ENCODE measurements at places on chromosomes 16 and 17.

- DNase-seq = peak; percentile 73
Measured at GRCh38 chr17:46942441-46943217, 19.7 kb downstream of the GOSR2 start.

DNA sequence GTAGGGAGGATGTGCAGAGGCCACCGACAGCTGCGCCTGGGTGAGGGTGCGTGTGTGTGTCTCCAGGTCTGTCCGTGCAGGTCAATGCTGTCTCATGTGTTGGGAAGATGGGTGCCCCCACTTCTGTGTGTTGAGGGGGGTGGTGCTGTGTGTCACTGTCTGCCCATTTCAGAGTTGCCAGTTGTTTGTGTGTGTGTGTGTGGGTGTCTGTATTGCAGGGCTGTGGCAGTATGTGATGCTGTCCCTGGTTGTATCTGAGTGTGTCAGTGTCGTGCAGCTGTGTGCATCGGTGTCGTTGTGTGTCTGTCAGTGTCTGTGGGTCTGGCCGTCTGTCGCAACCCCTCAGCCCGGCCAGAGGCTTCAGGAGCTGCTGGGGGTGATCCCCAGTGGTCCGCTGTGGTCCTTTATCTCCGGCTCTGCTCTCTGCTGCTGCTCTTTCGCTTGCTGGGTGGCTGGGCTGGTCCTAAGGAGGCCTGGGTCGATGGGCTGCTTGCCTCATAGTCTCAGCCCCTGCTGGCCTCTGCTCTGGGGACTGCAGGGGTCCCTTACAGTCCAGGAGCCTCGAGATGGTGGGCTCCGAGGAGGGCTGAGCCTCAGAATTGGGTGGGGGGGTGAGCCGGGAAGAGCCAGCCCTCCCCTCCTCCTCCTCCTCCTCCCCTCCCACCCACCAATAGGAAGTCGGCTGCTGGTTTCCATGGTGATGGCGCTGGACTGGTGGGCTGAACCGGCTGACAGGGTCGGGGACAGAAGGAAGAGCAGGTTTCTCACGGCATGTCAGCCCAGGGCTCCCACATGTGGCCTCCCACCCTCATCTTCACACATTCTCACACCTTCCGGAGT, at the start of gene TSPOAP1:
Gene TSPOAP1 (minus strand): TSS at position 601 of the 840 bp plus-strand sequence. CDS start 875 bp downstream, outside the sequence.
- no peak for DNase-seq

GRCh38 chr16:55017321-55017720, 86.7 kb downstream of the IRX5 start:
- no peak for DNase-seq

GRCh38 chr16:65619606-65620005, 497.7 kb upstream of the CDH11 start:
- no peak for DNase-seq

GRCh38 chr16:65142276-65142675, 20.4 kb upstream of the CDH11 start:
- DNase-seq = peak; percentile 3

- DNase-seq = no peak
Measured at GRCh38 chr17:76138234-76138895, 2.7 kb downstream of the FOXJ1 start.

- no peak for DNase-seq
Measured at GRCh38 chr16:54200161-54200534, 86.4 kb downstream of the IRX3 start.

DNA sequence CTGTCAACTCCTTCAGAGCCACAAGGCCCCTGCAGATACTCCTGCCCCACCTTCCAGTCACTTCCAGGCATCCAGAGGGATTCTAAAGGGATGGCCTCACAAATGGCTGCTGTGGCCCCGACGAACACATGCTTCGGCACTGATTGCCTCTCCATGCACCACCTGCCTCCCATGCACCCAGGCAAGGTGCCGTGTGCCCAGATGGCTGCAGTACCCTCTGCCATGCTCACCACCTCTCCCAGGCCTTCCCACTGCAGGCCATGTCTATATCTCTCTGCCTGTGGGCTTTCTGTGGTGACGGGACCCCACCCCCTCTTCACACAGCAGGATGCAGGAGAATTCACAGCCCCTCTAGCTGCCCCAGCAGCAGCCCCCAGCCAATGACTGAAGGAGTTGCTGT, 27.9 kb upstream of the LYRM9 start:
- no peak for DNase-seq

DNA sequence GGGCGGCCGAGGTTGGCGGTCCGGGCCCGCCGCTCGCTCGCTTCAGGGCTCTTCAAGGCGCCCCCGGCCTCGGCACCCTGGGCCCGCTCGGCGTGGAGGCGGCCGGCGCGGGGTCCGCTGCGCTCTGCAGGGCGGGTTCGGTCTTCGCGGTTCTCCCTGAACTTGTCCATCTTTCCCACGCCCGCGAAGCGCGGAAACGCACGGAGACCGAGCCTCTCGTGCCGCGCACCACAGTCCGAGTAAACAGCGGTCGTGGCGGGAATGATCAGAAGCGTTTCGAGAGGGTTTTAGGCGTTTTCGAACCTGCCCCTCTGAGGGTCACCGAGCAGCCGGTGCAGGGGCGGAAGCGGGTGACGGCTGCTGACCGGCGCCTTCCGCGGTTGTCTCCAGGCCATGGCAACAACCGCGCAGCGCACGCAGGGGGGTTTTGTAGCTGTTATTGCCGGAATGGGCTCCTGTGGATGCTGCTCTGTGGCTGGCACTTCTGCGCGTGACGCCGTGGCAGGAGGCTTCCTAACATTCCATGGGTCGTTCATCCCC, 414 bp downstream of the NARF start:
- peak; percentile 54 for DNase-seq

DNA sequence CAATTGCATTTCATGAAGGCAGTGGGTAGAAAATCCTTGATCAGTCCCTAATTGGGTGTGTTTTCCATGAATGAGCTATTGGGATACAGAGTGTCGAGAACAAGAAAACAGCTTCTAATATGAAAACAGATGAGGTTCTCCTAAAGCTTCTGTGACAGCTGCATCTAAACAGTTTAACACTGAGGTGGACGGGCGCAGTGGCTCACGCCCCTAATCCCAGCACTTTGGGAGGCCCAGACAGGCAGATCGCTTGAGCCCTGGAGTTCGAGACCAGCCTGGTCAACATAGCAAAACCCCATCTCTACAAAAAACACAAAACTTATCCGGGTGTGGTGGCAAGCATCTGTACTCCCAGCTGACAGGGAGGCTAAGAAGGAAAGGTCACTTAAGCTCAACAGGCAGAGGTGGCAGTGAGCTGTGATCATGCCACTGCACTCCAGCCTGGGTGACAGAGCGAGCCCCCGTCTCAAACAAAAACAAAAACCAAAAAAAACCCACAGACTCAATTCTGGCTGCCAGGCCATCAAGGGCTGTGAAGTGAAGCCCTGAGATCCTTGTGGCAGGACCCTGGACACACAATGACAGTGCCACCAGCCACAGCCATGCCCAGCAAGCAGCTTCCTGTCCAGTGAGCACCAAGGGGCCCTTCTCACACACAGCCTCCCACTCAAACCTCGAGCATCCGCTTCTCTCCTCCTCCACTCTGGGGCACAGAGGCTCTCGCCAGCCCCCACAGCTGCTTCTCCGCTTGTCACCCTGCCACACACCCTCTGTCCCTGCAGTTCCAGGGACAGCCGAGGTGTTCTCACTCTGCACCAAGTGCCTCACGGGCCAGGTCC, 44.0 kb downstream of the ANKRD11 start:
- no peak for DNase-seq

DNA sequence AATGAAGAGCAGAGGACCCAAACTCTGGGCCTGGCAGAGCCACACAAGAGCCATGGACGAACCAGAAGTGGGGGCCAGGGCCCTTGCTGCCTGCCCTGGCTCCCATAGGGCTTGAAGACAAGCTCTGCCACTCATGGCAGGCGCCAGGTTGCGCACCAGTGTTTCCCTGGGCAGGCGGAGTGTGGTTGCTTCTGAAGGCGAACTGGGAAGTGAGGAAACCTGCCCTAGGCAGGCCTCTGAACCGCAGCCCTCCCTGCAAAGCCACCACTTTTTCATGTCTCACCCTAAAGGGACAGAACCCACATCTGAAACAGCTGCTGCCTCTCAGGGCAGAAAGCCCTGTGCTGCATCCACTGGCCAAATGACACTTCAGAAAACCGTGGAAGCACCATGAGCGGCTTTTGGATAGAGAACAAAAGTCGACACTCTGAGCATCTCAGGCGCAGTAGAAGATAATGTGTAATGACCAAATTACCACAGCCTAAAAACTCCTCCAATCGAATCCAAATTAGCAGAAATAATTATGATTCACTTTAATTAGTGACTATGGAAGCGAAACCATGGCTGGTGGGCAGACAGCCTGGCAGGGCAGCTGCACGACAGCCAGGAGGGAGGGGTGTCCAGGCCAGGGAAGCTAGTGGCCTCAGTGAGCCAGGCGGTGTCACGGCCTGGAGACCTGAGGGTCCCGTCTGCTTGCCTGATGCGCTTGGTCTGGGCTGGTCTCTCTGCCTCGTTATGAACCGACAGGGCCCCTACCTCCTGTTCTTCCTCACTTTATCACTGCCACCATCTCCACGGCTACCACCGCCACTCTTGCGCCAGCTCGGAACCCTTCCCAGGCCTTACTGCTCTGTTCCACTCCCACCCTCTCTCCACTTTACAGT, 59.1 kb downstream of the PRMT7 start:
- no peak for DNase-seq

DNA sequence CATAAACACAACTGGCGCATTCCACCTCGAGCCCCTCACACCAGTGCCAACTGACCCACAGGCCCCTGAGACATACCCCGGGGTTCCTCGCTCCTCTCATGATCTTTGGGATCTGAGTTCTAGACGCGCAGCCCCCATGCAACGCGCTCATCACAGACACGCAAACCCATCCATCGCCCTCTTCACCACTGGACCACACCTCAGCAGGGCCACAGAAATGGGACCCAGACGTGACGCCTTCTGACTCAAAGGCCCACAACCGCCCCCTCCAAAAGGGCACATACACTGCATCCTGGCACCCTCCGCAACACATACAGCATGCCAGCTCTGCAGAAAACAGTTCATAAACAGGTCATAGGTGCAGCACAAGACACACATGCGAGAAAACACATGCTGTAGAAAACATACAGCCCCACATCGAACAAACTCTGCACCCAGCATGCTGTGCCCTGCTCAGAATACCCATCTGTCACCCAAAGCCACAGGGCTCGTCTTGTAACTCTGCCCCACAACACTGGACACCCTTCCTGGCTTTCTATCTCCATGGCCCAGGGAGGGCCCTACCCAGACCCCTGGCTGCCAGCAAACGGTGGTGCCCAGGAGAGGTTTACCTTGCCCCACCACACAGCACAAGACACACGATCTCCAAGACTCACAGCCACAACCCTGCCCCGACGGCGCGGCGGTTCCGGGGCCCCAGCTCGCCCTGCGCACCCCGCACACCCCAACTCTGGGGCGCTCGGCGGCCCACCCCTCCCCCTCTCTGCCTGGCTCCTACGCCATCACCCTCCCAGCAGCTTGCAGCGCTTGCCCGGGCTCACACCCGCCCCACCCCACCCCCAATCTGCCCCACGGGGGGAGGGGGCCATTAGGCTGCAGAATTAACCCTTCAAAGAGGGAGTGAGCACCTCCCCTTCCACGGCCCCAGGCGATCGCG, 887 bp downstream of the ZBTB4 start:
- DNase-seq = peak; percentile 37

- DNase-seq = no peak
Measured at GRCh38 chr16:57148481-57148880, 37.4 kb downstream of the PSME3IP1 start.

DNA sequence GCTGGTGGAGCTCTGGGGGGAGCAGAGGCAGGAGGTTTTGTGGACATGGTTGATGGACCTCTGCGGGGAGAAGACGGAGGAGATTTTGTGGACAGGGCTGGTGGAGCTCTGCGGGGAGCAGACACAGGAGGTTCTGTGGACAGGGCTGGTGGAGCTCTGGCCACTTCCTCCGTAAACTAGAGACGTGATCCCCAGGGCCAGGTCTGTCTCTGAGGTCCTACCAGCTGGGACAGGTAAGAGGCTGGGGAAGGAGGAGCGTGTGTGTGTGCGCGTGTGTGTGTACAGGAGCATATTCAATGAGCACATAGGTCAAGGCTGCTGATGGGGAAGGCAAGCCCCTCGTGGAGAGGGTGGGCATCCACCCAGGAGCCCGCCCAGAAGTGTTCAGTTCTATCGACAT, 20.6 kb downstream of the RPH3AL start:
- DNase-seq = no peak

- DNase-seq = no peak
Measured at GRCh38 chr16:89549007-89549700, 11.3 kb upstream of the RPL13 start.

DNA sequence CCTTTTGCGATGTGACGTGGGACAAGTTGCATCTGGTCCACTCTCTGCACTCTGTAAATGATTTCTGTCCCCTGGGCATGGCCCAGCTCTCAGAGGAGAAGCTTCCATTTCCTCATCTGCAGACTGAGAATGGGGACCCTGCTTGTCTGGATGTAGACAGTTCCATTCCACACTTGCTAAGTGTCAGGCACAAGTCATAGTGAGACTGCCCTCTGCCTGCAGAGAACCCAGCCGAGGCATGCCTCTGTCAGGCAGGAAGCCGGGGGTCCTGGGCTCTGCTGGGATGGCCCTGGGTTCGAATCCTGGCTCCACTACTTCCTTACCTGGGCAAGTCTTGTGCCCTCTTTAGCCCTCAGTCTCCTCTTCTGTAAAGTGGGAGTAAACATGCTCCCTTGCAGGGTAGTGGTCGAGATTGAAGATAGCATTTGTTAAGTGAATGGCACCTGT, 4.1 kb downstream of the MAP2K3 start:
- DNase-seq = no peak

DNA sequence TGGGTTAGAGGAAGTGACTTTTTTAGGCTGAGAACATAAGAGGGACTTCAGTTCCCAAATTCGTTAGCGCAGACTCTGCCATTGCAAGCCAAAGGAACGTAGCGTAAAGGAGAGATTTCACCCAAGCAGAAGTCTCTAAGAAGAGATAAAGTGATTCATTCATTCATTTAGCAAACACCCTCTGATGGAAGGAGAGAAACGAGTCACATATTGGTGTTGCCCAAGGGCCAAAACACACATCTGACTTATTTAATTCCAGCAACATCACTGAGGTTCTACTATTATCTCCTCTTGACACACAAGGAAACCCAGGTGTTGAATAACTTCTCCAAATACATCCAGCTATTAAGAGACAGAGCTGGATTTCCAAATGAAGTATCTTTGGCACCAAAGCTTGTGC, 85.7 kb upstream of the CACNG3 start:
- no peak for DNase-seq

GRCh38 chr16:16015849-16016248, 66.4 kb downstream of the ABCC1 start:
- no peak for DNase-seq

- DNase-seq = no peak
Measured at GRCh38 chr17:34825884-34826283, 135.4 kb downstream of the CCT6B start.

DNA sequence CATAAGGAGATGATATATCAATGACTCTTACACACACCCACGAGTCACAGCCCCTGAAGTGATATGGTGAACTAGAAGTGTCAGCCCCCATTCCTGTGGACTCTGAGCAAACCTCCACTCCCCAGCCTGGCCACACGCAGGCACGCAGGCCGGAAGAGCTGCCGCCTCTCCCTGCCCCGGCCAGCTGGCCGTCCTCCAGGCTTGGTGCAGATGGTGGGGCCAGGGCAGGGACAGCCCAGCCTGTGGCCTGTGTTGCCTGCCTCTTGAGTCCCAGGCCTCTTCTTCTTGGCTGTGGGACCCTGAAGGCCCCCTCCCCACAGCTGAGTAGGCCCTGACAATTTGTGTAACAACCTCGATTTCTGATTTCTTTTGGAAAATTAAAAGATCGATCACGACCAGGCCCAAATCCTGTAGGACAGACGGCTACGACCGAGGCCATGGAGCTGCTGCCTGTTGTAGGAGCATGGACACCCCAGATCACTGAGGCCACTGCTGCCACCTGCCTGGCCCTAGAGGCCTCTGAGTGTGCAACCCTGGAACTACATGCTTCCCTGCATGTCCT, 10.0 kb upstream of the MPRIP start:
- DNase-seq = peak; percentile 78

GRCh38 chr16:24255456-24256371, at the start of gene CACNG3:
Gene CACNG3, plus strand, starts transcription at chr16:24256335. Its CDS starts 420 bp downstream, at chr16:24256755.
- peak; percentile 26 for DNase-seq

Data from iris pigment epithelial cell (primary cell).